ENCODE measurements at places on chromosomes 12 and 14. TPM values are rescaled to one million over a fixed set of nuclear protein-coding genes. Genes with fewer than 3 reads are reported as not detected.

DNA sequence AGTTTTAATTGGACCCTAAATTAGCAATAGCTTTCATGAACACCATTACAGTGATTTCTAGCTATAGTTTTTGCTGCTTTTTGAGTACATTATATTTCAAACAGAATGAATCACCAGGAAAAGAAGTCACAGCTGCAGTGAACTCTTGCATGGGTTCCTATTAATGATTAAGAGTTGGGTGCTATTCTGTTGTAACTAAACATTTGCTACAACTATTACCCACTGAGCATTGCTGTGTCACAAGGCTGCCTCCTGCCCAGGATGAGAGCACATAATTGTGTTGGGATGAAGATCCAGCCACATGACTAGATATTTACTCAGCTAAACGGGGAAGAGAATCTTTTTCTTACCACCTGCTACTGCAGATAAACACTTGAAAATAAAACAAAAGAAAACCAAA, 152.7 kb downstream of the GXYLT1 start:
- DNase-seq = no peak

DNA sequence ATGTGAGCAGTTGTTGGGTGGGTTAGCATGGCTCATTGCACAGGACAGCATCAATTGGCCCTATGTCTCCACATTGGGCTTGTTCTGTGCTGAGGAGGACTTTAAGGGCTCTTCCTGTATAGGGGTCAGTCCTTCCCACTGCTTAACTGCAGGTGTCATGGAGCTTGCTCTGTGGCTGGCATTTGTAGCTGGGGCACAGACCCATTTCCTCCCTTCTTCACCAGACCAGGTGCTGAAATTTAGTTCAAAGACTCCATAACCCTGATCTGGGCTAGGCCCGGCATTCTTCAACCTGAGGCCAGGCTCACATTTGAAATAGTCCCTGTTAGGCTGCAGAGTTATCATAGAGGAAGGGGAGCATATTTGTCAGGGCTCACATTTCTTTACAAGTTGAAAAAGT, 12.8 kb downstream of the CHST11 start:
- no peak for DNase-seq

- DNase-seq = no peak
Observed at GRCh38 chr12:26252946-26253345, 57.6 kb downstream of the SSPN start.

Gene NYNRIN
- total RNA-seq = 0.23 TPM

Gene TEX52
- 0.29 TPM for total RNA-seq

Data from activated CD4-positive, alpha-beta T cell treated with anti-CD3 and anti-CD28 coated beads, Interleukin-2, amount 10 ng/mL, durations not matched to agents 7 days and 5 days (primary cell).